Activated naive CD8-positive, alpha-beta T cell treated with anti-CD3 and anti-CD28 coated beads for 36 hours (primary cell): ENCODE measurements at places on chromosomes 6 and 20. TPM values are rescaled to one million over a fixed set of nuclear protein-coding genes. Genes with fewer than 3 reads are reported as not detected.

GRCh38 chr20:47318586-47319516 is 37.6 kb downstream of the ZMYND8 start:
- peaks cover 68% of the 10 kb centered on the region for H3K4me1 ChIP-seq
- DNase-seq, result peak; percentile 49
- peak overlapping the region; percentile 66 for H3K4me3 ChIP-seq
- H3K27me3 ChIP-seq, result no peaks in the 10 kb centered on the region

DNA sequence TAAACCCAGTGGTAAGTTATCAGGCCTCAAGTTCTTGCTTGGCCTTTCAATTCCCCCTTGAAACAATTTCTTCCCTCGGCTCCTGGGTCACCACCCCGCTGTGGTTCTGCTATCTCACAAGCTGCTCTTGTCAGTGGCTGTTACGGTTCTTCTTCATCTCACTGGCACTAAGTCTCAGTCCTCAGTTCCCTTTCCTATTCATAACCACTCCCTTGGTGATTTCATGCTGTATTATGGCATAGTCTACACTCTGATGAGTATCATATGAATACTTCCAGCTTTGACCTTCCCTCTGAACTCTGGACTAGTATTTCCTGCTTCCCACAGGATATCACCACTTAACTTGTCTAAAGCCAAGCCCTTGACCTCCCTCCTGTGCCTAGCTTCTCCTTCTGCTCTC is 7.9 kb downstream of the TAAR1 start:
- no peaks in the 10 kb centered on the region for H3K27me3 ChIP-seq
- H3K36me3 ChIP-seq, result no peaks in the 10 kb centered on the region
- H3K27ac ChIP-seq, result no peak overlapping the region

PCK1 gene
- total RNA-seq, result not detected

HAO1 gene
- not detected for total RNA-seq
